ENCODE measurements at places on chromosomes 2 and 18.

GRCh38 chr2:192011196-192011595, 164.3 kb upstream of the CAVIN2 start:
- no peak for DNase-seq

- no peak for DNase-seq
Observed at GRCh38 chr2:149076863-149077412, 38.4 kb downstream of the LYPD6B start.

- no peak for DNase-seq
Observed at GRCh38 chr2:179454443-179455171, 190.0 kb upstream of the SESTD1 start.

DNA sequence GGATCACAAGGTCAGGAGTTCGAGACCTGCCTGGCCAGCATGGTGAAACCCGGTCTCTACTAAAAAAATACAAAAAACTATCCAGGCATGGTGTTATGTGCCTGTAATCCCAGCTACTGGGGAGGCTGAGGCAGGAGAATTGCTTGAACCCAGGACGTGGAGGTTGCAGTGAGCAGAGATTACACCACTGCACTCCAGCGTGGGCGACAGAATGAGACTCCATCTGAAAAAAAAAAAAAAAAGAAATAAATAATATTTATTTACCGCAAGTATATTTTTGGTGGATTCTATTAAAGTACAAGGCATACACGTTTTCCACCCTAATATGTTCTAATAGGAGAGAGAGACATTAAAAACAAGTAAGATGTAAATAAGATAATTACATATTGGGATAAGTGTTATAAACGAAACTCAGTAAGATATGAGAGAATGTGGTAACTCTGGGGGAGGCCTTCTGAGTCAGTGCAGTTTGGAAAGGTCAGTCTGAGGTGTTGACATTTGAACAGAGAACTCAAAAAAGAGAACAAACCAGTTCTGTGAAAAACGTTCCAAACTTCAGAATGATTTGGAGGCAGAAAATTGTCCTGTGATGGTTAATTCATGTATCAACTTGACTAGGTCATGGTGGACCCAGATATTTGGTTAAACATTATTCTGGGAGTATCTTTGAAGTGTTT, 8.8 kb upstream of the POLI start:
- no peak for DNase-seq

DNA sequence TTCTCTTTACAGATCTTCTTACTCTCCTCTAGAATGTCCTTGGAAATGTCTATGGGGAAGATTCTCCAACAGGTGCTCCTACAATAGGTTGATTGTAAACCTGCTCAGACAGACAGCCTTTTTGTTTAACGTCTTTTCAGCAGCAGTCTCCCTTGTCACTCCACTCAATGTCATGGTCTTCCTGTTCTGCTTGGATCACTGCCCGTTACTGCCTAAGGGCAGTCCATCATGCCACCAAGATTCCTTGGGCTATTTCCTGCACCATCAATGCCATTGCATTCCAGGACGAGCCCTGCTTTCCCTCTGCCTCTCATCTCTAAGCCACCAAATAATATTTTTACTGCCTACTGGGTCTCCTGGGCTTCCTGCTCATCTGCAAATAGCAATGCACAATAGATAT, 97.4 kb upstream of the GALNT5 start:
- no peak for DNase-seq

DNA sequence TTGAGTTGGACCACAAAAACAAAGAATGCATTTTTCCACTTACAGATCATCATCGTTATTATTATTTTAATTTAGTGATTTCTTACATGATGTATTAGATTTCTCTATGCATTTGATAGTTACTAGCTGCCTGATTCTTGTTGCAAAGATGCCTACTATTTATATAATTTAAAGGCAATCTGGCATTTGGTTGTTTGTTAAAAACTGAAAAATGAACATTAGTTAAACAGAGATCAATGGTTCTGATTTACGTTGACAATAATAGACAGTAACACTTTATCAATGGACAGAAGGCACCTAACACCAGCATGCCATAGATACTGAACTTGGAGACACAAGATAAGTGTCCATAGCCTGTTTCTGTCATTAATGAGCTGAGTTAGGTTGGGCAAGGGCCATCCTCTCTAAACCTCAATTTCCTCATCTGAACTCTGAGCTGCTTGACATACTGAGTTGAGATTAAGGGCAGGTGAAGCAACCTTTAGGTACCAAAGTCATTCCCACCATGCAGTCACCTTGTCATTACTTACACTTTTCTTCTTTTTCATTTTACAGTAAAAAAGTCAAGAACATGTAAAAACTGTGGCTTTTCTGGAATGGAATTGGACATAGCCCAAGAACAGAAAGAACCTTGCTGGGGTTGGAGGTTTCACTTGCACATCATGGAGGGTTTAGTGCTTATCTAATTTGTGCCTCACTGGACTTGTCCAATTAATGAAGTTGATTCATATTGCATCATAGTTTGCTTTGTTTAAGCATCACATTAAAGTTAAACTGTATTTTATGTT, 3.1 kb downstream of the CCL20 start:
- DNase-seq = no peak

- DNase-seq = no peak
Observed at GRCh38 chr2:189522435-189523151, 58.0 kb downstream of the SLC40A1 start.

DNA sequence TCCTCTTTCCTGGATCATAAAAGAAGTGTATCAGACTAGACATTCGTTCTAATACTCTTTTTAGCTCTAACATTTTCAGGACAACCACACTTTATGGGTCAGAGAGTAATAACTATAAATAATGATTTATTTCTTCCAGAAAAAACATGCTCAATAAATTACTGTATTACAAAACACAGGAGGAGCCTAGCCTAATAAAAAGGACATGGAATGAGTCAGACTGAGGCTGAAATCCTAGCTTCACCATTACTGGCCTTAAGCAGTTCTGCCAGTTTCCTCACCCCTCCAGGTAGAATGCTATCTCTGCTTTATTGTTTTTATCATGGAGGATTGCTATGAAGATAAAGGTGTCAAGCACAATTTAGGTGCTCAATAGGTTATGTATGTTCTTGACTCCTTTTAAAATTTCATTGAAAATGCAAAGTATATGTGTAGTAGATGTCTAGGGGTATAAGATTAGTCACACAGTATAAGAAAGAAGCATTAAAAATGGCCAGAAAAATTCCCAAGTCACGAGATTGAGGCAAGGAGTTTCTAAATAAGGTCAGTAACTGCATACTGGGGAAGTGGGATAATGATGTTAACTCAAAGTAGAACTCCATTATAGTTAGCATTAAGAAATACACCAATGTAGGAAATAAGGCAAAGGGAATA, 105.5 kb upstream of the NEUROD1 start:
- DNase-seq = no peak

DNA sequence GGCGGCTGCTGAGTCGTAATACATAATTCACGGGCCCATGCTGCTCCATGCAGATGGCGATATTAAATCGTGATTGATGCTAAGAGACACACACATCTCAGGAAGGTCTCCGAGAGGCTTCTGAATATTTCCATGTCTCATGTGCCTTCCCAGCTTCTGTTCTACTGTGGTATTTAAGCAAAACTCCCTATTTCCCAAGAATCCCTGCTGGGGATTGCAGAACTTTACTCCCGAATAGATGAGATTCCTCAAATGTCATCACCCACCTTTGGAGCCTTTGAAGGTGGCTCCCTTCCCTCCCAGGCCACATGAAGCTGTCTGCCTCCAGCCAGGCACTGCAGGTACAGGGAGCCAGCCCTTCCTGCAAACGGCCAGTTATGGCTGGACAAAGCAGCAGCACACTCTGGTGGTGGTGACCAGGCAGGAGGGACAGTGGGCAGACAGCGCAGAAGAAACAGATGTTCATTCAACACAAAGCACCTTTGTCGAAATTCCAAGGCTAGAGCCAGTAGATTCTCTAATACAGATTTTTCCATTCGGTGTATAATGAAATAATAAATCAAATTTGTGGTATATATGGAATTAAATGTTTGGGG, 14.1 kb downstream of the NRP2 start:
- DNase-seq = no peak

GRCh38 chr2:234305846-234306245, 191.0 kb downstream of the ARL4C start:
- no peak for DNase-seq

GRCh38 chr2:26522751-26523171, 44.8 kb upstream of the OTOF start:
- DNase-seq = no peak

- DNase-seq = no peak
Observed at GRCh38 chr2:19346983-19347618, 11.3 kb downstream of the OSR1 start.

- DNase-seq = no peak
Observed at GRCh38 chr2:237282568-237283128, 131.3 kb downstream of the COL6A3 start.

DNA sequence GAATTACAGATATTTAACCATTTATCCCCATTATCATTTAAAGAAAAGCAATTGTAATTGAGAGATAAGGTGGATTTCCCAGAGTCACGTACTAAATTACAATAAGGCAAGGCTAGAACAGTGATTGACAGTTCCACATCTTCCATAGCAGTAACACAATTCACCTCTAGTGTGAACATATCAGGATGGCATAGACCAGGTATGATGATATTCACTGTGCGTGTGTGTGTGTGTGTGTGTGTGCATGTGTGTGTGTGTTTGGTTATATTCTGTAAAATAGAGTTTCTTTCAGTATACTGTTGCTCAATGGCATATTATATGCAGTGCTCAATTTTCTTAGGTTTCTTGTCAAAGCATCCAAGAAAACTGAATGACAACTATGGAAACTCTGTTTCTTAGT, 1.7 kb downstream of the SCN2A start:
- no peak for DNase-seq

DNA sequence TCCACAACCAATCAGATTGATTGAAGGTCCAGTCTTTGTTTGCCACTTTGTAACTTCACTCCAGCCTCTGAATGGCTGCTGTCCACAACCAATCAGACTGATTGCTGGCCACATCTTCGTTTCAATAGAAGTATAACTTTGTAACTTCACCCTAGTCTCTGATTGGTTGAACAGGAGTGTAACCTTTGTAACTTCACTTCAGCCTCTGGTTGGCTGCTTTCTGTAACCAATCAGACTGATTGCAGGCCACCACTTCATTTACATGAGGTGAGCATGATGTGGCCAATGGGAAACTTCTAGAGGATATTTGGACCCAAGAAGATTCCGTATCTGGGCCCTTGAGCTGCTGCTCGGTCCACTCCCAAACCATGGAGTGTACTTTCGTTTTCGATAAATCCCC, 16.9 kb upstream of the ALPP start:
- DNase-seq = no peak

GRCh38 chr2:110216803-110217202, 4.5 kb upstream of the MTLN start:
- DNase-seq = no peak

GRCh38 chr2:10389573-10389972, 58.6 kb downstream of the ODC1 start:
- DNase-seq = no peak

GRCh38 chr2:137049518-137049917, 284.2 kb downstream of the THSD7B start:
- DNase-seq = no peak

- DNase-seq = no peak
Observed at GRCh38 chr18:65124633-65125032, 626.2 kb upstream of the CDH7 start.

- DNase-seq = no peak
Observed at GRCh38 chr2:38671303-38671702, 5.4 kb downstream of the GALM start.

Measured in CD4-positive, alpha-beta T cell treated with Interleukin-17A for 4 hours (primary cell).